ENCODE measurements at places on chromosomes 5 and 9.

- no peak for DNase-seq
Observed at GRCh38 chr5:178238711-178239592, 6.3 kb upstream of the PHYKPL start.

GRCh38 chr5:68074633-68075032 is 140.9 kb upstream of the PIK3R1 start:
- DNase-seq: no peak

DNA sequence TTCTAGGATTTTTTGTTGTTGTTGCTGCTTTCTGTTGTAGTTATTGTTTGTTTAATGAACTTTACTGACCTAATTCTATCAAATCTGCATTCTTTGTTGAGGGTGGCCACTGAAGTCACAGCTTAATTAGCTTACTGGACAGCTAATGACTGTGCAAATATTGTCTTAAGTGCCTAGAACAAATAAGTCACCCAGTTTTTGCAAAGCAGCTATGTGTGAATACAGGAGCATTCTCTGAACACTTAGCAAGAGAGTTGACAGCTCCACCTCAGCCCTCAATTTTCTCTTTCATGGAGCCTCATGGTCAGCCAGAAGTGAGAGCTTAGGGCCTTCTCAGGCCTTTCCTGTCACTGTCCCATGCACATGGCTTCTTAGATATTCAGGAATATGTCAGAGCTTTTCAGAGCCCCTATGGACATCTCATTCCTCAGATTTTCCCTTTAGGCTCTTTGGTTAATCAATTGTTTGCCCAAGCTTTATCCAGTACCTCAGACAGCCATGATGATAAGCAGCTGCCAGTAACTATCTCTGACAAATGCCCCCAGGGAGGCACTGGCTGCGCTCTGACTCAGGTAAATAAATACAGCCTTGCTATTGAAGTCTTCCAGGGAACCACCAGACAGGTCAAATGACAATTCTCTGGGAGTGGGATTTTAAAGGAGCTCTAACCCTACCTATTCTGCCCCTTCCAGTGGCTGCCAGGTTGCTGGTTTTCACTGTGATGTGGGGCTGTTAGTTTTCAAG is 241.4 kb upstream of the IL12B start:
- no peak for DNase-seq

- DNase-seq: no peak
Observed at GRCh38 chr5:133847301-133847700, 121.1 kb downstream of the C5orf15 start.

GRCh38 chr9:20744036-20744630 is 60.1 kb downstream of the FOCAD start:
- no peak for DNase-seq

DNA sequence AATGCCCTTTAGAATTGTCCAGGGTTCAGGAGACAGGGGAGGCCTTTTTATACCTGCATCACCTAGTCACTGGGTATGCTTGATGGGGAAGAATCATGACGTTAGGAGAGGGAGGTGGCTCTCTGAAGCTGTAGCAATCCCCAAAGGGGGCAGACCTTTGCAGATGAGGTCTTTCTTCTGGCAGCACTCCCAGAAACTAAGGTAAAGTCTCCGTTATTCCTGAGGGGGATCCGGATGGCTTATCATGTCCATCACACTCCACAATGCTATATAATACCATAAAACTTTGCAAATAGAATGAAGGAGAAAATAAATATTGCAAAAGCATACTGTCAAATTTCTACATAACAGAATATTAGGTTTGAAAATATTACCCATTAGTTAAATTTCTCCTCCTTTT is 21.5 kb upstream of the CAST start:
- DNase-seq: no peak

DNA sequence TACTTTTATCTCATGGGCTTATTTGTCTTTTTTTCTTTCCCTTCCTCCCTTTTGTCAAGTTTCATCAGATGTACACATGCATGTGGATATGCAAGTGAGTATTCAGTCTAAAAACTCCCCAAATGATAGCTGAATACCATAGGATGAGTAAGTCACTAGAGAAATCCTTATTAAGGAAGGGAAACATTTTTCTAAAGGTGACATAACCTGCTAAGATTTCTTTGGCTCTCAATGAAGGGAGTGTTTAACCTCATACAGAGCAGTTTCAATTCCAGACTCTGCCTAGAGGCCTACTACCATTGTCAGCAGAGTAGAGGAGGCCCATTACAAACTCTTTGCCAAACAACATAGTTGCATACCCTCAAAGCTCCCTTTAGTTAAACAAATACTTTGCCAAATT is 192.4 kb downstream of the ARHGEF28 start:
- no peak for DNase-seq

DNA sequence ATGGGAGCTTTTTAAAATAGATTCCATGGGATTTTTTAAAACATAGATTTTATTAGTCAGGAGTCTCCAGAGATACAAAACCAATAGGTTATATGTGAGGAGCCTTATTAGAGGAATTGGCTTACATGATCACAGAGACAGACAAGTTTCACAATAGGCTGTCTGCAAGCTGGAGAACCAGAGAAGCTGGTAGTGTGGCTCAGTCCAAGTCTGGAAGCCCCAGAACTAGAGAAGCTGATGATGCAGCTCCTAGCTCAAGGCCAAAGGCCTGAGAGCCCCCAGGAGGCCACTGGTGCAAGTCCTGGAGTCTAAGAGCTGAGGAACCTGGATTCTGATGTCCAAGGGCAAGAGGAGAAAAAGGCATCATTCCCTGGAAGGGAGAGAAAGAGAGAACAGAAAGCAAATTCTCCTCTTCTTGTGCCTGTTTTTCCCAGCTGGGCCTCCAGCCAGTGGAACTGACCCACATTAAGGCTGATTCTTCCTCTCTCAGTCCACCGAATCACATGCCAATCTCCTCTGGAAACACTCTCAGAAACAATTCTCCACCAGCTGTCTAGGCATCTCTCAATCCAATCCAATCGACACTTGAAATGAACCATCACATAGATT is 59.3 kb downstream of the AHRR start:
- no peak for DNase-seq

GRCh38 chr5:41817625-41818301 is 52.5 kb downstream of the OXCT1 start:
- DNase-seq: no peak

GRCh38 chr5:41193456-41194205 is 19.7 kb downstream of the C6 start:
- DNase-seq: no peak

- DNase-seq: no peak
Observed at GRCh38 chr9:76203373-76203772, 190.9 kb downstream of the RFK start.

DNA sequence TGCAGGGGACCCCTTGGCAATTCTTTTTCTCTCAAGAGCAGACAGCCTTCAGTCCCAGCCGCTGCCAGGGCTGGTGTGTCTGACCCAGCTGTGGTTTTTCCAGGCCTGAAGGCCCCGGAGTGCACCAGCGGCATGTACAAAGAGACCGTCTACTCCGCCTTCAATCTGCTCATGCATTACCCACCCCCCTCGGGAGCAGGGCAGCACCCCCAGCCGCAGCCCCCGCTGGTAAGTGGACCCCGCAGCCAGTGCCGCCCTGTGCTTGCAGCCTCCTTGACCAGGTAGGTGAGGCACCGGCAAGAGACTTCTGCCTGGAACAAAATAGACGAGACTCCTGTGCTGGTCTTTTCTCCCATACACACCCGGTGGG is 1.3 kb downstream of the TCF7 start:
- DNase-seq: no peak

DNA sequence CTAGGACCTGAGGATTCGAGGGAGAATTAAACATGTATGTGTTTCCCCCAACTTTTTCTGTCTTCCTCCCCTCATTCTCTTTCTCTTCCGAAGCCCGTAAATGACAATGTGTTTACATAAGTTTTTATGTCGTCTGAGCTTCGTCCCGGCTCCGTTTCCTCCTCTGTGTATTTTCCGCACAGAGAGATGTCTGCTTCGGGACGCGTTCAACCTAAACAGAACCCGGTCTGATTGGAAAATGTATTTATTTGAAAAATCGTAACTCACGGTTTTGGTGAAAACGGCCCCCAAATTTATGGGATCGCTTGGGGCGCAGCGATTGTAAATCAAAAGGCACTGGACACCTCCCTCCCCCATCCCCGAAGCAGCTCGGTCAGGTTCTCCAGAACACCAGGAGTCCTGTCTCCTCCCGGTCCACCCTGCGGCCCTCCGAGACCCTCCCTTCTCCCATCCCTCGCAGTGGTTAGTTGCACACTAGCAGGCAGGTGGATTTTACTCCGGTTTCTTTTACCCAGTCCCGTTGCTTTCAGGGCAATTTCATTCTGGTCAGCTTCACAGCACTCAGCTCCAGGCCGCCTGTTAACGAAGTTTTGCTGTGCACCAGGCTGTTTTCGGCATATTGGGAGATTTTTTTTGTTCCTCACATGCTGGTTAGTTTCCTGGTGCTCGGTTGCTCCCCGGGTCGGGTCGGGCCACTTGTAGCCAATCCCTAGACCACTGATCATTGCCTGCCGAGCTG is 5.8 kb upstream of the HAND1 start:
- DNase-seq: no peak

GRCh38 chr9:113738496-113738892 is 137.6 kb upstream of the ZNF618 start:
- DNase-seq: no peak

GRCh38 chr5:50655810-50656205 is 10.6 kb upstream of the PARP8 start:
- no peak for DNase-seq

DNA sequence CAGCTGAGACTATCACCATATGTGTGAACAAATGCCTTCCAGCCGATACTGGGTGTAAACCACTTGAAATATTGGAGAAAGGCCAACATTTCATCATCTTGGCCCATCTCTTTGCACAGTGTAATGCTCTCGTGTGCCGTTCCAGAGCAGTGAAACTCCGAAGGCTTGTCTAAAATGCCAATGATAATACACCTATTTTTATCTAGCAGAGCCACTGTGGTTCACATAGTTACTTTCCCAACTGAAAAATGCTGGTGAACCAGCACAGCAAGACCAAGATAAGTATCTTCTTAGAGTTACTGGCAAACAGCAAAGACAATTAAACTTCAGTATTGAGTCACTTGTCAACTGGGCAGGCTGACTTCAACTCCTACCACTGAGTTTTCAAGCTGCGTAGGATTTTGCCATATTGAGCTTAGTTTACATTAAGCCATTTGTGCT is 379.9 kb upstream of the ACTBL2 start:
- DNase-seq: no peak

GRCh38 chr9:93346231-93347112 is 105.0 kb upstream of the FAM120A start:
- no peak for DNase-seq

DNA sequence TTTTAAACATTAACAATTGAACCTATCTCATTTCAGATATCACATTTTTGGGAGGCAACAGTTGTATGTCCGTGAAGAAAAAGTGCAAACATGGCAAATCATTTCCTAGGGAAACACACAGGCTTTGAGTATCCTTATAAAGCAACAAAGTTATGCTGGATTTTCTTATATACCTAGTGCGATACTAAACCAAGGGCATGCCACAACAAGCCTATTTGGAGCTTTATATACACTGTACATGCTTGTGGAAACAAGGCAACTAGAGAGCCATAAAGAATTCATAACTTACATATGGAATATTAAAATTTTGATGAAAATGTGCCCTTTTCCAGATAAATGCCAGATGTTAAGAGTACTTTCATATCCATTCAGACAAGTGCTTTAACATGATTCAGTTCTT is 191.4 kb downstream of the DCP2 start:
- DNase-seq: no peak

DNA sequence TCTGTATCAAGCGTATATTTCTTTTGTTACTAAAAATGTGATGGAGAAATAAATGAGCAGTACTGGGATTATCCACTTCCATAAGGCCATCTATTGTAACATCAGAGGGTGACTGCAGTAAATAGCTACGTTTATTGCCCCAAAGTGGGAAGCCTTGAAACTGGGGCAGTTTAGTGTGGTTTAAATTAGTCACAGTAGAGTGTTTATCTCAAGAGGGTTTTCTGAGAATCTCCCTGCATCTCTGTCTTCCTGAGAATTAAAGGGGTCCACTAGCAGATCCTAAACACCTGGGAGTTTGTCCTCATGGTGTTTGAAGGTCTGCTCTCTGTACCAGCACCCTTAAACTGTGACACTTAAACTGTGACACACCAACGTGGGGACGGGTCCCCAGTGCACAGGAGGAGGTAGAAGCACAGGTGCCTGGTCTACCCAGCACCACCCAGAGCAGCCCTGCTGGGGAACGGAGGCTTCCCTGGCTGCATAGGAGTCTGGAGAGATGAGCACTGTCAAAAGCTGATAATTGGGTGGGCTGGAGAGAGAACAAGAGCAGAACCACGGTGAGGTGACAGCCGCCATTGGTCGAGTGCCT is 25.2 kb downstream of the PRRC2B start:
- DNase-seq: no peak

- no peak for DNase-seq
Observed at GRCh38 chr5:50647726-50648125, 18.7 kb upstream of the PARP8 start.

DNA sequence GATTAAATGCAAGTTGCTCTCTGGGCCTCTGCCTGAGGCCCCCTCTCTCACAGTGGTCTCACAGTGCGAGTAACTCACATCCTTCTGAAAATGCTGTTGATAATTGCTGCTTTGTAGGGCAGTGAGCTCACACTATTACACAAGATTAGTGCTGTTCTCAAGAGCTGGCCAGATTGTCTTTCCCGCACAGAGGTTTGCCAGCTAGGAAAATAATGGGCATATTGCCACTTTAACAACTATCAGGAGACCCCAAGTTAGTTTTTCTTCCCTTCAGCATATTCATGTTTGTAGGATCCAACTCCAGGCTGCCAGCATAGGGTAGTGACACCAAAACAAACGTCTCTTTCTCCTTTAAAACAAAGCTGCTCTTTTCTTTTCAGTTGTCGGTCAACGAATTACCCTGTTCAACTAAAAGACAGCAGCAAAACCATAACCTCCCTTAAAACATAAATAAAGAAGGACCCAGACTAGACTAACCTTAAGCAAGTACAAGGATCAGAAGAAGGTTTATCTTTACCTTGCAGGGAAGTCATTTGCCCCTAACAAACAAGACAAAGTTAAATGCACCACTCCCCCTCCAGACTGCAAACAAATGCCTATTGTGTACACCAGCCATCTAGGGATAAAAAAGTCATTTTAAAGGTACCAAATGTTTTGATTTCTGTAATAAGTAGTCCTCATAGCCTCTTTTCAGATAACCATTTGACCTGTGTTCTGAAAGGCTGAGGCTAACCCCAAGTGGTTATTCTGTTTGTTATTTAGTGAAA is 91.4 kb downstream of the VCAN start:
- DNase-seq: no peak

DNA sequence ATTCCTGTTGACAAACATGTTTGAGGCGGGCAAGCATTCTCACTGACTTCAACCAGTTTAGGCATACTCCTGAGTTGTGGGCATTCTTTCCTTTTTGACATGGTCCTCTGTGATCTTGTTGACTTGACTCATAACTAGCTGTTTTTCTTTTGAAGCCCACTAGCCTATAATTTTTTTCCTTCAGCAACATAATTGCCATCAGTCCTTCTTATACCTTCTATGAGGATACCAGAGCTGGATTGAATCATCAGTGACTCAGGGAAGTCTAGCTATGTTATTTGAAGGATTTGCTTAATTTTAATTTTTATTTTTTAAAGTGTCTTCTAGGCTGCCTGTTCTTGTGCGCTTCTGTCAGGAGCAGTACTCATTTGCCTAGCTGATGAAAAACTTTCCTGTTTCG is 259.5 kb downstream of the NR3C1 start:
- no peak for DNase-seq

Data from SK-N-MC (cell line).